D341Med (cell line): ENCODE measurements at places on chromosomes 7 and 10.
A peak's percentile ranks its signal among the peaks of the same experiment; 100 is the strongest.

- no peak for DNase-seq
These were observed 110.5 kb downstream of the HECTD2 start for GRCh38 chr10:91520661-91521060.

DNA sequence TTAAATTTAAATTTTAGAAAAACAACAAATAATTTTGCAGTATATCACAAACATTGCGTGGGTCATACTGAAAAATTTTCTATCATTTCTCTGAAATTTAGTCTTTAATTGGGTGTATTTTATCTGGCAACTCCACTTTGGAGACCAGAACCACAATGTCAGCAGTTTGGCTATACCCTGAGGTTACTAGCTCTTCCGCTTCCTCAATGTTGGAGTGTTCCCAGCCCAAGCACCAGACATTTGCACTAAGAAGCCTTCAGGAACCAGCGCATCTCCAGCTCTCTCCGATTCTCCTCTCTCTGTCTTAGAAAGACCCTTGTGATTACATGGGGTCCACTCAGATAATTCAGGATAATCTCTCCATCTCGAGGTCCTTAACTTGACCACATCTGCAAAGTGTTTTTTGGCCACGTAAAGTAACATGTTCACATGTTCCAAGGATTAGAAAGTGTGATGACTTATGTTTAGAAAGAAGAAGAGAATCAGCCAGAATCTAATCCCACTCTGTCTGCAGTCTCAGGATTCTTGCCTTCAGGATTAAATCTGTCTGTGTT lies 43.1 kb upstream of the ADRB1 start:
- no peak for DNase-seq

DNA sequence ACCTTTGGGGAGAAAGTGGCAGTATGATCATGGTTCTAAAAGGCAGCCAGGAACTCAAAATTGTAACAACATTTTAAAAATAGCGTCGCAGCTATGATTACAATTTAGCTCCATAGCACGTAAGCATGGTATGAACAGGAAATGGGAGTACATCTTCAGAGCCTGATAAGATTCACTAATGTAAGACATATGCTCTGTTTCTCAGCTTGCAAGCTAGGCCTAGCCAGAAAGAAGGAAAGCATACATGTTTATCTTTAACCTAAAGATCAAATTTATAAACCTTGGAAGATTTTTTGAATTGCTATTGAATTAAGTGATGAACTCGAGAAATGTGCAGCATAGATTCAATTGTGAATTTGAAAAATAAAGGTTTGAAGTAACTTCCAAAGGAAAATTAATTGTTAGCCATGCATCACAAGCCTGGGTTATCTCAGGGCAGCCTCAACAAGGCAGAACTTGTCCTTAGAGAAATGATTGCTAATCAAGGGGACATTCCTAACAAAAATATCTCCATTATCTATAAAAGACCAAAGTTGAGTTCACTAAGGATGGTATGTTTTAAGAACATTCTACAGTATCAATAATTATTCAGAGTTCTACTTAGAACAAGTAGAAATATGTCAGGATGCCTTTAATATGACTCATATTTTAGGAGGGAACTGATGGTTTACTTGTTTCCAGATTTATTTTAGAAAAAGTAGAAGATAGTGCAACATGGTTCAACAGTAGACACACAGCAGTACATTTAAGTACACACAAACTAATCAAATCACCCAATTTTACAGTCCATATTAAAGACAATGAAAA lies 38.8 kb upstream of the SEPTIN7 start:
- DNase-seq: no peak

GRCh38 chr7:36048141-36048901 lies 104.7 kb upstream of the EEPD1 start:
- no peak for DNase-seq

GRCh38 chr7:22138106-22138505 lies 192.4 kb upstream of the CDCA7L start:
- no peak for DNase-seq

DNA sequence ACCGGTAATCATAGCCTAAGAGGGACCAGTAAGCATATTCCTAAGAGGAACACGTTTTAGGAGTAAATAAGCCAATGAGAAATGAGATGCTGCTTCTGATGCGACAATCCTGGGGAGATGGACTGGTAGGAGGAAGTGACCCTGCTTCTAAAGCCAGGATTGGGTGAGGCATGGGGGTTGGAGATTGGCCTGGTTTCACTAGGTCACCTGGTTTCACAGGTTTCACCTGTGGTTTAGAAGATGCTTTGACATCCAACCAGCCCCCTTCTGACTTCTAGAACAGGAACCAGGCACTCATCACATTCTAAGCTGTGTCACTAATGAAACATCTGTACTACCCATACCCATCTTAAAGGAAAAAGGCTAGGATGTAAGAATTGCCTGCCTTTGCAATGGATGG lies 53.0 kb upstream of the BAMBI start:
- DNase-seq: no peak

GRCh38 chr10:14602807-14603533 lies 171.7 kb downstream of the FAM107B start:
- DNase-seq: no peak

DNA sequence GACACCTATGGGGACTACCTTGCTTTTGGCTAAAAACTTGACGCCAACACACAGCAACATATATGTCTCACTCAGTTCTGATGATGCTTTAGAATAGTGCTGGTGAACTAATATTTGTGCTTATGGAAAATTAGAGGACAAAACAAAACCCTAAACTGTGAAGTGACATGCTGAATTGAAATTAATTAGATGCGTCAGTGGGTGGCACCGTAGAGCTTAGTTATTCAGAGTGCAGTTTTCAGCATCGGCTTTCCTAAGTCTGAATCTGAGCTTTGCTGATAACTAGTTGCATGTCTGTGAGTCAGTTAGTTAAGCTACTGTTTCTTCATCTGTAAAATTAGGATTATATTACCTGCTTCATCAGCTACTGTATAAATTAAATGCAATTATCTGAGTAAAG lies 245.0 kb upstream of the SORCS1 start:
- DNase-seq: peak; percentile 17

DNA sequence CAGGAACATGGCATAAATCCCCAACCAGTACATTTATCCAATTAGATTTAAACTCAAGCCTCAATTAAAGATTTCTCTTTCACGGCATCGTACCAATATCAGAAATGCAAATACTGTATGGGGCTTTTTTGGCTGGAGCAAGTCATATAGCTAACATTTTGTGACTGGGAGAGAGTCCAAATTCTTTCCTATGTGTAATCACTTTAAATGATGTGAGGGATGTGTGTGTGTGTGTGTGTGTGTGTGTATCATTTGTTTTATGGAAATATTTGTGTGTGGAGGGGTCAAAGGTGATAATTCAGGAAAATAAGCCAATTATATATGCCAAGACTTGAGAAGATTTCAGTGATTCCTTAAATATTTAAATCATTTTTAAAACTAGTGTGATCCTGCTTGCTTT lies 196.6 kb downstream of the TRIL start:
- DNase-seq: no peak

GRCh38 chr7:15891151-15891881 lies 204.8 kb upstream of the MEOX2 start:
- DNase-seq: no peak

DNA sequence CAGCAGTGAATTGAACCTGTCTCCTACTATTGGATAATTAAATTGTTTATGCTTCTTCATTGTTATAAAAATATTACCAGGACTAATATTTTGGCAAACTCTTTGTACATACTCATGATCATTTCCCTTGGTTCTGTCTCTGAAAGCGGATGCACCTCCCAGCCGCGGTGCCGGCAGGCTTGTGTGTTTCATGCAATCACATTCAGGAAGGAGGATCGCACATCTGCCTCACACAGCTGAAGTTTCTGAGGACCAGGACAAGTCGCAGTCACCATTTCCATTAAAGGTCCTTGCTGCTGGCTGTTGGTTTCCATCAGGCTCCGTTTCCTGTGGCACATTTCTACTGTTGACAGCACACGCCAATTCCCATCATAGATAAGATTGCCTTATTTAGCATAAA lies 117.8 kb upstream of the SHH start:
- DNase-seq: no peak

GRCh38 chr10:116198676-116199035 lies 74.3 kb downstream of the GFRA1 start:
- DNase-seq: no peak

GRCh38 chr7:94394437-94395140 lies at the start of gene COL1A2:
Gene COL1A2 (plus strand): TSS chr7:94394895. CDS start chr7:94395032, 137 bp downstream.
- peak; percentile 24 for DNase-seq

DNA sequence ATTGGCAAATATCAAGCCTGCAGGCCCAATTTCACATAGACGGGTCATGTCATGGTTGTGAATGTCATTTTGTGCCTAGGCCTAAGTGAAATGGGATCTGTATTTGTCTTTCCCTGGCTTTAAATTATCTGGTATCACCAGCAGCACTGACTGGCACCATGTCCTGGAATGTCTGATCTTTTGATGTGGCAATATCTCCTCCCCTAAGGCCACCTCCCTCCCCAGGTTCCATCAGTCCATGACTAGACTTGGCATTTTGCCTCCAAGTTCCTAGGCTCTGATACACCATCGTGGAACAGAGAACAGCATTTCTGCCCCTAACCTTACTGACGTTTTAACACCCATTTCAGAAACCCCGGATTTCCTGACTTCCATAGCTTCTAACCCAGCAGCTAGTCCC lies 513.9 kb downstream of the GALNT17 start:
- DNase-seq: no peak

GRCh38 chr7:25758559-25758958 lies 393.4 kb upstream of the NFE2L3 start:
- DNase-seq: no peak

- no peak for DNase-seq
These were observed 1.0 kb downstream of the ATE1 start for GRCh38 chr10:121926671-121927317.

GRCh38 chr10:86068231-86069054 lies 298.2 kb downstream of the GRID1 start:
- DNase-seq: no peak

- no peak for DNase-seq
These were observed 207.1 kb downstream of the HERPUD2 start for GRCh38 chr7:35487841-35488240.

- DNase-seq: no peak
These were observed 31.3 kb downstream of the PAX2 start for GRCh38 chr10:100776671-100777070.

DNA sequence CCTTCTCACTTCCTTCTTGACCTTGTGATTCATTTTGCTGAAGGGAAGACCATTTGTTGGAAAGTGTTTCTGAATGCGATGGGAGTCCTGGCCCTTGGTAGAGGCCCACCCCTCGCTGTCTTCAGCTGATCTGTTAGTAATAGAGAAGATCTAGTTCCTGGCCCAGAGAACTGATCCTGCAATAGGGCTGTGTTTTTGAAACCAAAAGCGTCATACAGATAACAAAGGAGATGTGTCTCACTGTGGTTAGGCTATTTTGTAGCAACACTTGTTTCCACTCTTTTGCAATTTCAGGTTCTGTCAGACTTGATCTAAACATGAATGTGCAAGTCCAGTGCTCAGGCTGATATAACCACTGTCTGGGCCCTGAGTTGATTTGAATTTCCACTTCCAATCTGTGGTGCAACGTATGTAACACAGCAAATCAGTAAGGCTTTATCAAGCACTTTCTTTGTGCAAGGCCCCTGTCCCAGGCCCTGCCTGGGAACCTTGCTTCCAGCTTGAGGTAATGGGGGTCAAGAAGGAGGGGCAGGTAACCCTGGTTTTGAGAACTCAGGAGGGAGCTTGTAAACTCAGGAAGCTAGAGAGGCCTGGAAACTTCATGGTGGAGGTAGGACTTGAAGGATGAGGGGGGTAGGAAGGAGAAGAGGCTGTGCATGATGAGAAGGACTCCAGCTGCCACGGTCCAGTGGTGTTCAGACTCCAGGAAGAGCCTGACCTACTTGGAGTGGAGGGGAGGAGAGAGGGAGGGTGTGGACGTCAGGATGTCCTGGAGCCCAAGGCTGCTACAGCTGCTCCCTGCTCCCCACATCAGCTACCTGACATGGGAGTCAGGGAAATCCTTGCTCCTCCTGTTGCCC lies 42.2 kb upstream of the SRGN start:
- no peak for DNase-seq

GRCh38 chr10:61390851-61391250 lies 62.3 kb downstream of the TMEM26 start:
- no peak for DNase-seq
